Activated T-helper 17 cell treated with anti-CD3 and anti-CD28 coated beads, Interleukin-2, amount 50 U/mL, for 72 hours (primary cell): ENCODE measurements at places on chromosomes 7 and 10.

DNA sequence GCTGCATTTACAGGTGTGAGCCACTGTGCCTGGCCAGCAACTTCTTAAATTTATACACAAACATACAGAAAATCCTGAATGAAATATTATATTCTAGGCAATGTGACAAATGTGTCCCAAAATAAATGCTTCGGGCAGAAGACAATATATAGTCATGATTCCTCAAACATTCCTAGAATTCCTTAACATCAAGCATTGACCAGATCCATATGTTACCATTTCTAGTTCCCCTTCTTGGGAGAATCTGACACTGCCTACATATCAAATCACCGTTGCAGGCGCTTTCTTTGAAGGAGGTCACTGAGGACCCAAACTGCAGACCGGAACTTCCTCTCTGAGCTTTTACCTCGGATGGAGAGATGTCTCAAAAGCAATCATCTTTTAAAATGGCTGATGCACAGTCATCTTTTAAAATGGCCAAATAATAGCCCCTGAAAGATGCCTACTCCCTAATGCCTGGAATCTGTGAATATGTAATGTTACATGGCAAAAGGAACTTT is 323.5 kb downstream of the PHF14 start:
- H3K36me3 ChIP-seq: no peaks in the 10 kb centered on the region
- no peak overlapping the region for H3K27ac ChIP-seq
- H3K4me3 ChIP-seq: no peak overlapping the region

DNA sequence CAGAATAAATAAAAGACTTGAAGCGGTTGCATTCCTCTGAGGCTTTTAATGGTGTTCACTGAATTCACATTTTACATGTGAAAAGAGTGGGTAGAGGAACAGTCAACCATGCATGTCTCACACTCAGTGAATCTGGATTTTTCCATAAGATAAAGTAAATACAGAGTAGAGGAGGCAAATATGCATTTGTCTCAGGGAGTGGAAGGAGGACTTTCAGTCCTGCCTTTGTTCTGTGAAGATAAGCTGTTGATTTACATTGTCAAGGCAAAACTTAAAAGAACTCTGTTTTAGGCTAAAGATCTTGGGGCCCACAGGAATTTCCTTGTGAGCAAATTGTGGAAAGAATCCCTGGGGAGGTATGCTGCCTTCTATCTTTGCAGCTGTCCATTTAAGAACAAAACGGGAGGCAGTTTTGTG is 825.3 kb upstream of the MBL2 start:
- ATAC-seq: no peak
- H3K4me1 ChIP-seq: no peaks in the 10 kb centered on the region
- H3K4me3 ChIP-seq: no peak overlapping the region
- H3K27me3 ChIP-seq: no peaks in the 10 kb centered on the region
- H3K27ac ChIP-seq: no peak overlapping the region

DNA sequence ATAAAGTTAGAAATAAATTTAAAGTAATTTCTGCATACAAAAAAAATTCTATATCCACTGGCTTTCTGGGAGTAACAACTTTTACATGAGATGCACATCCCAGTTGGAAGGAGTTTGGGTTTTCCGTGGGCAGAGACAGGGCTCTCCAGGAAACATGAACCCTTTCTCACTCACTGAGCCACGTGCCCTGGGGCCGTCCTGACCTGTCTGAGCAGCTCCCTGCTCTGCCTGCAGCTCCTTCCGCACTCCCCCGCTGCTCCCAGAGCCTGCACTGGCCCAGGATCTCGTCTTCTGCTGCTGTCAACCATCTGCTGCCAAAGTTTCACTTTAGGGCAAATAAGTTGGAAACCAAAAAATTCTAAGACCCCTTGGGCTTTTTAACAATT is 169.1 kb downstream of the DIP2C start:
- H3K4me1 ChIP-seq: no peaks in the 10 kb centered on the region
- H3K36me3 ChIP-seq: no peaks in the 10 kb centered on the region
- no peak overlapping the region for H3K27ac ChIP-seq
- H3K27me3 ChIP-seq: peaks cover 7% of the 10 kb centered on the region
- ATAC-seq: no peak

DNA sequence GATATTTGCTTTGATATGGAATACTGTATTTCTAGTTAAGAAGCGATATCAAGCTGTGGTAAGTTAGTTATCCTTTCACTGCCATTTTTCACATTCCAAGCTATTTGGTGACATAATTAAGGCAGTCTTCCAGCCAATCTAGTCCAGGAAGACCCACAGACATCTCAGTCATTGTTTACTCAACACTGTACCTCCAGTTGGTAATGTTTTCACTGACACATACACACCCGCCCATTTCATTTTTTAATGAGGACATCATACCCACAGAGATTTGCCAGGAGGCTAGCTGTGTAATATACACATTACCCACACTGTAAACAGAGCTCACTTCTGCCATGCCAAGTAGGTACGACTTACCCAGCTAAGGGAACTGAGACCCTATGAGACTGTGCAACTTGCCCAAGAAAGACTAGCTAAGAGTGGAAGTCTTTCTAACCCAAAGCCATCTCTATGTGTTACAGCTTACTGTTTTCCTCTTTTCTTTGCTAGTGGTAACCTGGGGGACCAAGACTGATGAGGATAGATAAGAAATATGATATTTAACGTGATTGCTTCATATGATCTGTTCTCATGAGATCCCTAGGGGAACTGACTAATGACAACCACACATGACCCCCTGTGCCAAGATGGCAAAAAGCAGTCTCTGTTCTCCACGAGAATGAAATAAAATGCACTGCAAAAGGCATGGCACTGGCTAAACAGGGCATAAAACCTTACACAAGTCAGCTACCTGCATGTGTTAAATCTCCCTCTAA is 179.0 kb downstream of the DGKI start:
- H3K27me3 ChIP-seq: peaks cover 27% of the 10 kb centered on the region
- H3K36me3 ChIP-seq: no peaks in the 10 kb centered on the region
- no peaks in the 10 kb centered on the region for H3K4me1 ChIP-seq
- no peak overlapping the region for H3K27ac ChIP-seq

DNA sequence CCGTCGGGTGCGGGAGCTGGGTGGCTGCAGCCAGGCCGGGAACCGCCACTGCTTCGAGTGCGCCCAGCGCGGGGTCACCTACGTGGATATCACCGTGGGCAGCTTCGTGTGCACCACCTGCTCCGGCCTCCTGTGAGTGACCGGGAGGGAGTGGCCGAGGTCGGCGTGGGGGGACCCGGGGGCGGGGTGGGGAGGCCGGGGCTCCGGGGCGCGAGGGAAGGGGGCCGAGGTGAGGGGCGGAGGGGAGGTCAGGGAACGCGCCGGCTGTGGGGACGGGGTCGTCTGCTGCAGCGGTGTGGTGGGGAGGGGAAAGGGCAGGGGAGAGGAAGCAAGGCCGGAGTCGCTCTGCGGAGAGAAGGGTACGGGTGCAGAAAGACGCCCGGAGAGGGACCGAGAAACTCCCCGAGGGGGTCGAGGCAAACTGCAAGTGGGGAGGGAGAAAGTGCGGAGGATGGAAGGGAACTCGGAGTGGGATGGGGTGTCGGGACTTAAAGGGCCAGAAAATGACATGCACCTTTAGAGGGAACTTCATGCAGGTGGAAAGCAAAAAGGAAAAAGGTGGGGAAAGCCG is 518 bp downstream of the AGFG2 start:
- H3K4me1 ChIP-seq: peaks cover 36% of the 10 kb centered on the region
- peak overlapping the region; percentile 96 for H3K27ac ChIP-seq
- ATAC-seq: no peak
- H3K27me3 ChIP-seq: no peaks in the 10 kb centered on the region
- peaks cover 52% of the 10 kb centered on the region for H3K36me3 ChIP-seq

- peak overlapping the region; percentile 42 for H3K4me3 ChIP-seq
- H3K27ac ChIP-seq: no peak overlapping the region
- H3K27me3 ChIP-seq: peaks cover 48% of the 10 kb centered on the region
- no peak for ATAC-seq
- no peaks in the 10 kb centered on the region for H3K36me3 ChIP-seq
Measured at GRCh38 chr10:116848944-116849247, 403 bp upstream of the ENO4 start.

DNA sequence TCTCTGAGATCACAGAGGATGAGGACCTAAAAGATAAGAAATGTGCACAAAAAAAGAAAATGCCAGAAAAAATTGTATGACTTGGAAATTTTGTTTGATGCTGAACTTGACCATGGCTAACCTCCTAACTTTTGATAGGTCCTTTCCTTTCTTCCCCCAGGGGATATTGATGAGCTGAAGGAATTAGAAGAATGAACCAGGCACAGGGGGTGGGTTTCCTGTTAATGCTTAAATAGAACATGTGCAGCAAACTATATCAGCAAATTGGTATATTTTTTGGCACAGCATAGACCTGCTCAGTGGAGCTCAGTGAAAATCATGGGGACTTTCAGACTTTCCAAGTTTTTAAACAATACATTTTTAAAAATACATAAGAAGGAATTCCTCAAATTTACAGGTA is 300.7 kb downstream of the HDAC9 start:
- H3K36me3 ChIP-seq: no peaks in the 10 kb centered on the region
- ATAC-seq: no peak
- no peaks in the 10 kb centered on the region for H3K27me3 ChIP-seq
- H3K27ac ChIP-seq: no peak overlapping the region
- H3K4me3 ChIP-seq: no peak overlapping the region

- peaks cover 53% of the 10 kb centered on the region for H3K36me3 ChIP-seq
- peaks cover 12% of the 10 kb centered on the region for H3K4me1 ChIP-seq
- H3K4me3 ChIP-seq: peak overlapping the region; percentile 98
- no peaks in the 10 kb centered on the region for H3K27me3 ChIP-seq
Measured at GRCh38 chr7:604001-604883, 84.6 kb upstream of the PDGFA start.

DNA sequence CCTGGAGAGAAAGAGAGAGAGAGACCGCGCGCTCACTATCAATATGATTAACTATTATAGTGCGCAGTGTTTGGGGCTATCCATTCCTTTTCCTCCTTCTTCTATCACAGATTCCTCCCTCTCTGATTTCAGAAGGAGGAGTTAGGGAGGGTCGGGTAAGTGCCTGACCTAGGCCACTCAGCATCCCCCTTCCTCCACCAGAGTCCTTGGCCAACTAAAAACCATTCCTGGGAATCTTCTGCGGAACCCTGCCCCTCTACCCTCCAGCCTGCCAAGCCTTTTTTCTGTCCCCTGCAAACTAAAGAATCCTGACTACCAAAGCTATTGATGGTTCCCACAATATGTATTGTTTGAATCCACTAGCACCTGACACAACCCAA is 256.2 kb upstream of the NFE2L3 start:
- H3K27me3 ChIP-seq: peaks cover 11% of the 10 kb centered on the region
- H3K4me3 ChIP-seq: no peak overlapping the region
- H3K36me3 ChIP-seq: no peaks in the 10 kb centered on the region
- ATAC-seq: peak; percentile 27

DNA sequence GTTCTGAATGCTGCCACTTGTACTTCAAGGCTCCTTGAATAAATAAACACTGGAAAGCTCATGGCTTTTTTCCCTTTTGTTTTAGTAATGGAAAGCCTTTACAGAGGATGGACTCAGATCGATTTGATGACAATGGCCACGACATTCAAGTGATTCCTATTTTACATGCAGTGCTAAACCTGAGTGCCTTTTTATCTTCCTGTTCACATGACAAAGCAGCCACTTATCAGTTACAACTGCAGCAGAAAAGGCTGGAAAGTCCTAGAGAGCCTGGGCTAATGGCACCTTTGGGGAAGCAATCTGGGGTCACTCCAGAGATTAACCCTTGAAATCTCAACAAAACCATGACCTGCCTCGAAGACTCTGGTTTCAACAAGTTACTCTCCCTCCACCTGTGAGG is 249.0 kb upstream of the AUTS2 start:
- H3K4me1 ChIP-seq: no peaks in the 10 kb centered on the region
- no peaks in the 10 kb centered on the region for H3K27me3 ChIP-seq
- no peak overlapping the region for H3K4me3 ChIP-seq
- H3K36me3 ChIP-seq: no peaks in the 10 kb centered on the region
- no peak for ATAC-seq
- no peak overlapping the region for H3K27ac ChIP-seq

GRCh38 chr10:21203473-21204107 is 306.5 kb upstream of the NEBL start:
- H3K4me1 ChIP-seq: no peaks in the 10 kb centered on the region
- no peak overlapping the region for H3K27ac ChIP-seq
- H3K4me3 ChIP-seq: no peak overlapping the region
- no peak for ATAC-seq
- H3K36me3 ChIP-seq: no peaks in the 10 kb centered on the region

DNA sequence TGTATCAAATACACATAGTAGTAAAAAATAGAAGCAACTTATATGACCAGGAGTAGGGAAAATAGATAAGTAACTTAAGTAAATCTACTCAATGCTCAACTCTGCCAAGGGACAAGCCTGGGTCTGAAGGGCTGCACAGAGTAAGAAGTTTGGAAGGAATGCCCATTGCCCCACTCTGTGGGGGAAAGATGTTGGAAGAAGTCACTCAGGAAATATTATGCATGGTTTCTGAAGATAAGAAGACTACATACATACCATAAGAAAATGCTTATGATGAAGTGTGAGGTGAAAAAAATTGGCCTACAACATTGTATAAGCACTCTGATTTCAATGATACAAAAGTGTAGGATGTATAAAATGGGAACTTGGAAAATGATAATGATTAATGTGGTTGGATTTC is 54.0 kb downstream of the LAMB4 start:
- no peaks in the 10 kb centered on the region for H3K4me1 ChIP-seq
- no peaks in the 10 kb centered on the region for H3K27me3 ChIP-seq
- no peak overlapping the region for H3K27ac ChIP-seq
- ATAC-seq: no peak
- H3K4me3 ChIP-seq: no peak overlapping the region
- H3K36me3 ChIP-seq: no peaks in the 10 kb centered on the region

GRCh38 chr7:79130715-79131114 is 322.8 kb downstream of the MAGI2 start:
- H3K27me3 ChIP-seq: no peaks in the 10 kb centered on the region
- no peak for ATAC-seq
- H3K36me3 ChIP-seq: no peaks in the 10 kb centered on the region

DNA sequence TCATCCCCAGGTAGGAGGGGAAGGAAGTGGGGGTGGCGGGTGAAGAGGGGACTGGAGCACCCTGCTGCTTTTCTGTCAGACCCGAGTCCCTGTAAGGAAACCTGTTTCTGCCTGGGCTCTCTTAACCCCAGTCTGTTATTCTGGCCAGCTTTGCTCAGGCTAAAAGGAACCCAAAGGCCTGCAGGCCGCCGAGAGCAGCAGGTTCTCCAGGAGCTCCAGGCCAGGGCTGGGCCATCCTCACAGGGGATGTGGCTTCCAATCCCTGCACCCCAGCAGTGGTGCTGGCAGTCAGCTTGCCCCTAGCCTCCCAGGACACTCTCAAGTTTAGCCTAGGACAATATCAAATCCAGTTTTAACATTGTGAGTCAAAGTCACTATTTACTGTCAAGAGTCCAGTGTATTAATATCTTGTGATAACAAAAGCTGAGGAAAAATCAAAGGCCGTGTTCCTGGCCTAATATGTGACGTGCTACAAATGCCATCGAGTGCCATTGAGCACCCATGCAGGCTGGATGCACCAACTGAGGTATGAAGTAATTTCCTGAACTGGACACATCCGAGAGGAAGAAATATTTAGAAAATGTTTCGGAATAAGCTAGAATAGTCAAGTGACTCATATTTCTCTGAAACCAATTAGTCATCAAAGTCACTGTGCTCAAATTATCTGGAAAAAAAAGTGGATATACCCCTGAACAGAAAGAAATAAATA is 7.0 kb downstream of the PKD1L1 start:
- no peak overlapping the region for H3K27ac ChIP-seq
- no peak overlapping the region for H3K4me3 ChIP-seq
- H3K27me3 ChIP-seq: no peaks in the 10 kb centered on the region
- no peaks in the 10 kb centered on the region for H3K36me3 ChIP-seq
- ATAC-seq: no peak

GRCh38 chr10:62590306-62590705 is 214.2 kb upstream of the ADO start:
- ATAC-seq: no peak
- H3K36me3 ChIP-seq: no peaks in the 10 kb centered on the region
- H3K27ac ChIP-seq: no peak overlapping the region
- peaks cover 17% of the 10 kb centered on the region for H3K27me3 ChIP-seq

GRCh38 chr7:44131173-44132029 is 8.1 kb upstream of the POLD2 start:
- H3K4me1 ChIP-seq: no peaks in the 10 kb centered on the region
- H3K27ac ChIP-seq: peak overlapping the region; percentile 75
- no peak overlapping the region for H3K4me3 ChIP-seq
